ENCODE measurements at places on chromosomes 2 and 18. TPM values are rescaled to one million over a fixed set of nuclear protein-coding genes. Genes with fewer than 3 reads are reported as not detected.

DNA sequence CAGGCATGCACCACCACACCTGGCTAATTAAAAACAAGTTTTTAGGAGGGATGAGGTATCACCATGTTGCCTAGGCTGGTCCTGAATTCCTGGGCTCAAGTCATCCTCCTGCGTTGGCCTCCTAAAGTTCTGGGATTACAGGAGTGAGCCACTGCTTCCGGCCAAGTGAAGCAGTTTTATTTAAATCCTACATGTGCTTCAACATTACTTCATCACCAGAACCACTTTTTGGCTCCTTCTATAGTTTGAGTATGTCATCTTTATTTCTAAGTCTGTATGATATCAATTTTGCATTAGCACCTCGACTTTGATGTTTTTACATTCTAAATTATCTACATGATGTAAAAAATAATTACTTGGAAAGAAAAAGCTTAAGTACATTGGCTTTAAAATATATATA lies 144.3 kb downstream of the FMNL2 start:
- no peaks in the 10 kb centered on the region for H3K27me3 ChIP-seq
- no peak overlapping the region for H3K4me3 ChIP-seq
- no peaks in the 10 kb centered on the region for H3K36me3 ChIP-seq
- no peak for DNase-seq
- H3K27ac ChIP-seq, result no peak overlapping the region
- H3K4me1 ChIP-seq, result peaks cover 5% of the 10 kb centered on the region

DNA sequence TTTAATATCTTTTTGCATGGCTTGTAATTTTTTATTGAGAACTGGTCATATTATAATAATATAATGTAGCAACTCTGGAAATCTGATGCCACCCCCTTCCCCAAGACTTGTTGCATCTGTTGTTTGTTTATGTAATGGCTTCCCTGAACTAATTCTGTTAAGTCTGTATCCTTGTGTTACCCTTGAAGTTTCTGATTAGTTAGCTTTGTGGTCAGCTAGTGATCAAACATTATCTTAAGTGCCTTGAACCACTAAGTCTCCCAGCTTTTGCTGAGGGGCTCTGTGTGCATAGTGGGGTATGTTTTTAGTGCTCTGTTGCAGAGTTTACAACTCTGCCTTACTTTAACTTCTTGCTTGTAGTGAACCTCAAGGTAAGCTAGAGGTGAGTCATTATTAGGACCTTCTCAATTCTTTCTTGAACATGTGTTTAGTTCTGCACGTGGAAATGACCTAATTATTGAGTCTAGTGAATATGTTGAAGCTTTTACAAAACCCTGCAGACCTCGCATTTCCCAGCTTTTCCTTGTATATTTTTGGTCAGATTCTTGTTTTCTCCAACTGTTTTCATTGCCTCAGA lies 24.8 kb downstream of the SMCHD1 start:
- H3K27ac ChIP-seq, result no peak overlapping the region
- H3K4me3 ChIP-seq, result no peak overlapping the region
- DNase-seq, result no peak
- no peaks in the 10 kb centered on the region for H3K27me3 ChIP-seq
- H3K36me3 ChIP-seq, result peaks cover 6% of the 10 kb centered on the region

DNA sequence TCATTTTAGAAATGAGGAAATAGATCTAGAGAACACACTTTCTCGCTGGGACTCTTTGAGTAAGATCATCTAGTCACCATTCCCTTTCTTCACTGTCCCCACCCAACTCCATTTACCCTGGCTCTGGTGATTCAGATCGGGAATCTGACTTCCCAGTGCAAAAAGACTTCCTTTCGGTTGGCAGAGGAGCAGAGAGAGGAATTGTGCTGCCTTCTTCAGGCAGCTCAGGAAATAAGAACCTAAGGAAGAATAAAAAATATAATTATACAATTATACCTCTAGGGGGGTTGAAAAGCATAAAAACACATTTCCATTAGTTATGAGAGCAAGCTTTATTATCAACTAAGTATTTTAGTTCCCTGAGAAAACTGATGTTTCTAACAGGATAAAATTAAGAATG lies 9.3 kb upstream of the MPP4 start:
- H3K27me3 ChIP-seq, result no peaks in the 10 kb centered on the region
- no peak overlapping the region for H3K27ac ChIP-seq
- peaks cover 4% of the 10 kb centered on the region for H3K36me3 ChIP-seq
- H3K4me3 ChIP-seq, result no peak overlapping the region
- no peaks in the 10 kb centered on the region for H3K4me1 ChIP-seq
- DNase-seq, result no peak

DNA sequence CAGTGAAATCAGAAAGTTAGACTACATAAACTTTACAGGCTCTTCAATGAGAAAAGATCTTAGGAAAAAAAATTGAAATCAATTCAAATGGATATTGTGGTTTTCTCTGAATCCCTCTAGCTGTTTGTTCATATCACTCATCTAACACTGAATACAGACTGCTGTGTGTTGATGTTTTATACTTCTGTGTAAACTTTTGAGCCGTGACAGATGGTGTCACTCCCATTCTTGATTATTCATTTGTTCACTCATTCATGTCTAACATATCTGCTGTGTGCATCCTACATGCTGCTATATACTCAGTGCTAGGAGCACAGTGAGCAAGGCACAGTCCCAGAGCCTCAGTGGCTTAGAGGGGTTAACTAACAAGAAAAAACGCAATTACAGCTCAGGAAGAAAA lies 12.6 kb downstream of the KLHL23 start:
- H3K4me1 ChIP-seq, result no peaks in the 10 kb centered on the region
- H3K27me3 ChIP-seq, result no peaks in the 10 kb centered on the region
- no peak for DNase-seq

GRCh38 chr2:146312899-146313298 lies 1531.9 kb upstream of the ACVR2A start:
- no peaks in the 10 kb centered on the region for H3K36me3 ChIP-seq
- no peak for DNase-seq
- H3K27ac ChIP-seq, result no peak overlapping the region
- H3K27me3 ChIP-seq, result no peaks in the 10 kb centered on the region
- no peaks in the 10 kb centered on the region for H3K4me1 ChIP-seq
- H3K4me3 ChIP-seq, result no peak overlapping the region

GRCh38 chr2:120224735-120225548 lies 1.7 kb upstream of the TMEM185B start:
- DNase-seq, result no peak
- no peaks in the 10 kb centered on the region for H3K36me3 ChIP-seq
- H3K27ac ChIP-seq, result no peak overlapping the region
- peaks cover 18% of the 10 kb centered on the region for H3K4me1 ChIP-seq
- H3K4me3 ChIP-seq, result no peak overlapping the region
- H3K27me3 ChIP-seq, result no peaks in the 10 kb centered on the region

- H3K27me3 ChIP-seq, result no peaks in the 10 kb centered on the region
- peaks cover 3% of the 10 kb centered on the region for H3K36me3 ChIP-seq
- no peaks in the 10 kb centered on the region for H3K4me1 ChIP-seq
- H3K27ac ChIP-seq, result no peak overlapping the region
- DNase-seq, result no peak
These were observed 66.0 kb downstream of the DIS3L2 start for GRCh38 chr2:232027530-232027929.

- H3K27ac ChIP-seq, result no peak overlapping the region
- no peaks in the 10 kb centered on the region for H3K27me3 ChIP-seq
- no peaks in the 10 kb centered on the region for H3K36me3 ChIP-seq
- no peak for DNase-seq
- no peak overlapping the region for H3K4me3 ChIP-seq
These were observed 38.2 kb downstream of the LCT start for GRCh38 chr2:135798762-135799161.

- no peaks in the 10 kb centered on the region for H3K36me3 ChIP-seq
- H3K4me1 ChIP-seq, result peaks cover 5% of the 10 kb centered on the region
- H3K4me3 ChIP-seq, result no peak overlapping the region
- no peak overlapping the region for H3K27ac ChIP-seq
These were observed 27.6 kb upstream of the LGALSL start for GRCh38 chr2:64426183-64426952.

DNA sequence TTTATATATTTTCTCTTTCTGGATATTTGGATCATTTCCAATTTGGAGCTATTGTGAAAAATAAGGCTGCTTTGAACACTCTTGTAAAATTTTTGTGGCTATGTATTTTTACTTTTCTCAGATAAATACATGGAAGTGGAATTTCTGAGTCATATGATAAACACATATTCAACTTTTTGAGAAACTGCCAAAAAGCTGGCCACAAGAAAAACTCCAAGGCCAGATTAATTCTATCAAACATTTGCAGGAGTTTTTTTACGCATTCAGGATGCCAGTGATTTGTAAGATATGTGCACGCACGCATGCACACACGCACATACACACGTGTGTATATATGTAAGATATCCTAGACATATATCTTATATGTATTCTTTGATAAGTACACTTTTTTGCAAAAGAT lies 477.5 kb upstream of the SPHKAP start:
- no peaks in the 10 kb centered on the region for H3K36me3 ChIP-seq
- no peak overlapping the region for H3K4me3 ChIP-seq
- H3K27me3 ChIP-seq, result no peaks in the 10 kb centered on the region
- no peak overlapping the region for H3K27ac ChIP-seq
- H3K4me1 ChIP-seq, result no peaks in the 10 kb centered on the region

- H3K27ac ChIP-seq, result no peak overlapping the region
- DNase-seq, result no peak
- no peaks in the 10 kb centered on the region for H3K27me3 ChIP-seq
- H3K36me3 ChIP-seq, result no peaks in the 10 kb centered on the region
- H3K4me3 ChIP-seq, result no peak overlapping the region
These were observed 102.0 kb upstream of the PIEZO2 start for GRCh38 chr18:11251229-11251890.

DNA sequence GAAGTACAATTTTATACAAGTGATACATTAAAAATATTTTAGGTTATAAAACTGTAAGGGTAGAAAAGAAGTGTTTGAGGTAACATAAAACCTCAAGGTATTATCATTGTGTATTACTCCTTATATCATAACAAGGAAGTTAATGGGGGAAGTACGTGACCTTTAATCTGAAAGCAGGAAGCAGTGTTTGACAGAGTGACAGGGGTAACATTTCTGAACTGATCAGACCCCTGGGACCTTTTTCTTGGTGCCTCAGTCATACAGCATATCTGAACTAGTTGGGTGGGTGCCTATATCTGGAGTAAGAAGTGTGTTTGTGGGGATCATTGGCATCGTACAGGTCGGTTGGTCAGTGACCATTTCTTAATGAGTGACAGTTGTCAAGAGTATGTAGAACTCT lies 43.0 kb downstream of the MALT1 start:
- peaks cover 5% of the 10 kb centered on the region for H3K36me3 ChIP-seq
- DNase-seq, result no peak
- H3K4me3 ChIP-seq, result no peak overlapping the region
- no peak overlapping the region for H3K27ac ChIP-seq
- no peaks in the 10 kb centered on the region for H3K4me1 ChIP-seq

DNA sequence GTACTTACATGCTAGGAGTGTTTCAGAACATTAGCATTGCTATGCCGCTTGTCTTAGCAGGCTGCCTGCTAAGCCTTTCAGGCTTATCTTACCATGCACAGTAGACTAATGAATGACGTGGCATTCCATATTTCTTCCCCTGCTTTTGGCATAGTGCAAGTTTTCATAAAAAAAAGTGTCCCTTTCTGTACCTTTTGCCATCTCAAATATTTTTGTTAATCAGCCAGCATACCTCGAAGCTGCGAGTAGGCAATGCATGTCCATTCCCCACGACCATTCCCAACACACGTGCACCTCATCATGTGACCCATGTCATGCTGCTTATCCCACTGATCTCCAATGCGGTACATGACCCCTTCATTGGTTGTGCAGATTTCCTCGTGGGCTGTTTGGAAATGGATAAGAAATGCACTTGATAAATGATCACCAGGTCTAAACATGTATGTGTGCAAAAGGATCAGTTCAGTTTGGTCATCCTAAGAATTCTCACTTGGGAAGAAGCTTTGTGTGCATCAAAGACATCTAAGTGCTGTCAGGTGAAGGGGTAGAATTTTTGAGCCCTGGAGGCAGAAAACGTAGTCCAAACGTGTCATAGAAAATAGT lies 13.9 kb downstream of the FN1 start:
- no peaks in the 10 kb centered on the region for H3K4me1 ChIP-seq
- H3K27me3 ChIP-seq, result no peaks in the 10 kb centered on the region
- no peak overlapping the region for H3K27ac ChIP-seq
- no peak overlapping the region for H3K4me3 ChIP-seq

GRCh38 chr2:3643371-3644245 lies 14.4 kb upstream of the ALLC start:
- no peak for DNase-seq
- no peaks in the 10 kb centered on the region for H3K4me1 ChIP-seq
- H3K27me3 ChIP-seq, result no peaks in the 10 kb centered on the region

DNA sequence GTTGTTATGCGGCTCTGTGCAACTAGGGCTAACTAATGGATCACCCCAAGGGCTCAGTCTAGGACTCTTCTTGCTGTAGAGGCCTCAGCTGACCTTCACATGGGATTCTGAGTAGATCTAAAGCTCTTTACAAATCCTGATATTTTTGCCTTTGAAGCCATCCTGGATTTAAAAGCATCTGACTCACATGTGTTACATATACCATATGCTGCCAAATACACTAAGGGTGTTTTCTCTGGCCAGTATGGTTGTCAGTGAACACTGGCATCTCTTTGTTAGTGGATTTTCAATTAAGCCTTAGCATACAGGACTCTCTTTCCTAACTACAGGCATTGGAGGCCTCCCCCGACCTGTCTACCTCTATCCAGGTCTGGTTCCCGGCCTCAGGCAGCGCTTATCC lies 992.8 kb upstream of the FANCL start:
- H3K36me3 ChIP-seq, result no peaks in the 10 kb centered on the region
- DNase-seq, result no peak
- no peaks in the 10 kb centered on the region for H3K4me1 ChIP-seq
- H3K4me3 ChIP-seq, result no peak overlapping the region
- H3K27me3 ChIP-seq, result no peaks in the 10 kb centered on the region
- no peak overlapping the region for H3K27ac ChIP-seq

- H3K27ac ChIP-seq, result no peak overlapping the region
- no peak overlapping the region for H3K4me3 ChIP-seq
- DNase-seq, result peak; percentile 37
- no peaks in the 10 kb centered on the region for H3K36me3 ChIP-seq
These were observed 584.3 kb upstream of the PIK3C3 start for GRCh38 chr18:41370740-41371139.

- no peak overlapping the region for H3K27ac ChIP-seq
- no peaks in the 10 kb centered on the region for H3K27me3 ChIP-seq
- DNase-seq, result no peak
- no peaks in the 10 kb centered on the region for H3K36me3 ChIP-seq
- no peaks in the 10 kb centered on the region for H3K4me1 ChIP-seq
- no peak overlapping the region for H3K4me3 ChIP-seq
These were observed 2.3 kb upstream of the PLEK start for GRCh38 chr2:68362749-68363148.

GRCh38 chr2:96175951-96176350 lies 30.7 kb upstream of the DUSP2 start:
- H3K4me1 ChIP-seq, result no peaks in the 10 kb centered on the region
- no peak for DNase-seq
- H3K36me3 ChIP-seq, result no peaks in the 10 kb centered on the region
- no peaks in the 10 kb centered on the region for H3K27me3 ChIP-seq
- no peak overlapping the region for H3K27ac ChIP-seq
- no peak overlapping the region for H3K4me3 ChIP-seq

Gene IL1A
- total RNA-seq, result 0.13 TPM

Gene SCN1A
- not detected for total RNA-seq

Gene CD207
- 0.66 TPM for total RNA-seq

Gene CFC1
- not detected for total RNA-seq

Gene LOXHD1
- total RNA-seq, result 0.25 TPM

Gene GATA6
- total RNA-seq, result 10.9 TPM

Gene PTPRN
- not detected for total RNA-seq

Measured in kidney (tissue), 22 donors.